Stimulated activated CD4-positive, alpha-beta T cell treated with anti-CD3 and anti-CD28 coated beads, Interleukin-12 subunit alpha, Interleukin-12 subunit beta, amount 100 ng/mL, for 48 hours (primary cell): ENCODE measurements at places on chromosomes 7 and 10.

GRCh38 chr7:151725844-151726651 is 150.9 kb downstream of the PRKAG2 start:
- no peak for DNase-seq

DNA sequence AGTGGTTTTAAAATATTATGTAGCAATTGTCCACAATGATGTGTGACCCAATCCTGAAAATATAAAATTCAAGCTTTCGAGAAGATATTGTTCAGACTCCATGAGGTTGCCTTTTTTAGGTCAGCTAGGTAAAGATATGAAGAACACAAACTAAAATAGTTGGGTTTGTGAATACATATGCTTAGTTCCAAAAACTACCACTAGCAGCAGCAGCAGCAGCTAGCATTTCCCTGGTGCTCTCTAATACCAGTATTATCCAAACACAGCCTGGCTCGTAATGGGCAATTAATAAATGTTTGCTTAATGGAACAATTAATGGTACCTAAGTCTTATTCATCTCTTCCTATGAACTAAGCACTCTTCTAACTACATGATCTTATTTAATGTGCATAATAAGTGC is 362.5 kb downstream of the MALRD1 start:
- no peak for DNase-seq

- no peak for DNase-seq
These were observed 2.4 kb upstream of the KLF14 start for GRCh38 chr7:130736298-130736900.

- DNase-seq = no peak
These were observed 509.4 kb downstream of the PTPRN2 start for GRCh38 chr7:158077934-158078910.

GRCh38 chr10:112404617-112405016 is 30.7 kb downstream of the ACSL5 start:
- no peak for DNase-seq

GRCh38 chr7:150372271-150373048 is 3.8 kb downstream of the REPIN1 start:
- no peak for DNase-seq

GRCh38 chr10:30184397-30185033 is 125.1 kb upstream of the JCAD start:
- DNase-seq = no peak

GRCh38 chr7:27083646-27084045 is 12.2 kb downstream of the HOXA1 start:
- no peak for DNase-seq

GRCh38 chr7:144445590-144445989 is 42.1 kb upstream of the NOBOX start:
- no peak for DNase-seq

DNA sequence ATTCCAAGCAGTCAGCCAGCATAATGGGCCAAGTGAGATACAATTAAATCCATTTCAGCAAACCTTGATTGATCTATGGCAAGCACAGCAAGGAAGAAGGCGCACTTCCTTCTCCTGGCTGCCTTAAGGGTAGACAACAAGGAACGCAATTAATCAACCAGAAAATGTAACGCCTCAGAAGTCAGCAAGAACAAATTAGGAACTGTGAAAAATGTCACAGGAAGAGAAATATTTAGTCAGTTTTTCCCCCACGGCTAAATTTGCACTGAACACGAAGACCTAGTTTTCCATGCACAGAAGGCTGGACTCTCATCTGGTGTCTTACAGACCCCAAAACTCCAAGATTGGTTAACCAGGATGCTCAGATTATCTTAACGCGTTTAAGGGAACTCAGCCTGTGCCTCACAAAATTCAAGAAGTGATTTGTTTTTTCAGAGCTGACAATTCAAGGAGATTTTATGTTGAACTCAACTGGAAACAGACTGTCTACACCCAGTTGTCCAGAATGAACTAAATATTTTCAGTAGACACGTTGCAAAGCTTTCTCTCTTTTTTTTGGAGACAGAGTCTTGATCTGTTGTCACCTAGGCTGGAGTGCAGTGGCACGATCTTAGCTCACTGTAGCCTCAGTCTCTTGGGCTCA is 14.2 kb downstream of the SNX8 start:
- no peak for DNase-seq

GRCh38 chr7:114919587-114919986 is 2.3 kb upstream of the MDFIC start:
- no peak for DNase-seq

DNA sequence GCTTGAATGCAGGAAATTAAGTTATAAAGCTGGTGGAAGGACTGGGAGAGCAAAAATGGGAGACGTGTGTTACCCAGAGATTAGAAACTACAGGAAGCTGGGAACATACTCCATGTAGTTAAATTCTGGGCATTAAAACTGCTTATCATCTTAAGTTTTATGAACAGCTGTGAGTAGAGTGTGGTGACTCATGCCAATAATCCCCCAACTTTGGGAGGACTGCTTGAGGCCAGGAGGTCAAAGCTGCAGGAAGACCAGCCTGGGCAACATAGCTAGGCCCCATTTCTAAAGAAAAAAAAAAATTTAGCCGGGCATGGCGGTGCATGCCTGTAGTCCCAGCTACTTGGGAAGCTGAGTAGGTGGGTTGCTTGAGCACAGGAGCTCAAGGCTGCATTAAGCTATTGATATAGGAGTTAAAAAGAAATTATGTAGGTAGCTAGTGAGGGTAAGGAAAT is 56.2 kb upstream of the SEPHS1 start:
- DNase-seq = no peak

GRCh38 chr7:9776900-9777299 is 1196.8 kb upstream of the PHF14 start:
- no peak for DNase-seq

GRCh38 chr10:5915451-5915850 is 25.4 kb downstream of the FBH1 start:
- DNase-seq = no peak

DNA sequence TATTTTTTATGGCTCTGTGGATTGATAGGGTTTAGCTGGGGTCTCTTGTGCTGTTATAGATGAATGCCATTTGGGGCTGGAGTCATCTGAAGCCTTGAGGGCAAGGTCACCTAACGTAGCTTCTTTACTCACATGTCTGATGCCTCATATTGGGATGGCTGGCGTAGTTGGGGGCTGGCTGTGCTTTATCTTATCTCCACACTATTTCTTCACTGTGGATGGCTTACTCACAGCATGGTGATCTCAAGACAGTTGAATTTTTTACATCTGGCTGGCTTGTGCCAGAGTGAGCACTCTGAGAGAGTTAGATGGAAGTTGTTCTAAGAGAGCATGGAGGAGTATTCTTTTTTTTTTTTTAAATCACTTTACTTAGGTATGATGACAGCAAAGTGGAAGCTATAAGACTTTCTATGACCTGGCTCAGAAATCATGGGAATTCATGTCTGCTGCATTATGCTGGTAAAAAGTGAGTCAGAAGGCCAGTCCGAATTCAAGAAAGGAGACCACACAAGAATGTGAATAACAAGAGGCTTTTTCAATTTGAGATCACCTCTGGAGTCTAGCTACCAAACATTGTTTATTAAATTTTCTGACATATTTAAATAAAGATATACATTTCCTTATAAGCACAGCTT is 252.4 kb upstream of the TPK1 start:
- no peak for DNase-seq

DNA sequence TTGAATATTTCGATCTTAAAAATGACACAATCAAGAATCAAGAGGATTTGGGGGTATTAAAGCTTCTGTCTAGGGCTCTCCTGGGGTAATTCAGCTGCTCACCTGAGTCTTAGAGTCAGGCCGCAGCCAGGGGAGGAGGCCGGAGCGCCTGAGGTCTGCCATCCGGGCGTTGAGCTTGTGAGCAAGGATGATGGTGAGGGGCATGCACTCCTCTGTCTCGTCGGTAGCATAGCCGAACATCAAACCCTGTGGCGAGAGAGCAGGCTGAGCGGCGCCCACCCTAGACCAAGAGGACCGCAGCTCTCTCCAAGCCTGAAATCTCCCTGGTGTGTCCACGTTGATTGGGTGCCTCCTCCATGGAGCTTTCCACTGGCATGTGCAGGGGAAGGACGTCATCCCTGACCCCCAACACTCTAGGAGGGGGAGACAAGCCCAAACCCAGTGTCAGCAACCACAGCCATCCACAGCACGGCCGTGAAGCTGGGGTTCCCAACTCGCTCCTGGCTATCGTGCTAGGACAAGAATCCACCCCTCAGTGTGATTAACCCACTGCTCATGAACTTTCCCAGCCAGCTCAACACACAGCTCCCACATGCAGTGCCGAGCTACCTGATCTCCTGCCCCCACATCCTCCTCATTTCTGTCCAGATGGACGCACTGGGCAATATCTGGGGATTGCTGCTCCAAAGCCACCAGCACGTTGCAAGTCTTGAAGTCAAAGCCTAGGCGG is 9.2 kb downstream of the MAT1A start:
- no peak for DNase-seq

- no peak for DNase-seq
These were observed 961 bp downstream of the SCRN1 start for GRCh38 chr7:29988424-29989256.

- DNase-seq = no peak
These were observed 162.9 kb downstream of the ZNF33B start for GRCh38 chr10:42475168-42476098.

GRCh38 chr10:124824507-124824906 is 22.9 kb downstream of the ABRAXAS2 start:
- no peak for DNase-seq

DNA sequence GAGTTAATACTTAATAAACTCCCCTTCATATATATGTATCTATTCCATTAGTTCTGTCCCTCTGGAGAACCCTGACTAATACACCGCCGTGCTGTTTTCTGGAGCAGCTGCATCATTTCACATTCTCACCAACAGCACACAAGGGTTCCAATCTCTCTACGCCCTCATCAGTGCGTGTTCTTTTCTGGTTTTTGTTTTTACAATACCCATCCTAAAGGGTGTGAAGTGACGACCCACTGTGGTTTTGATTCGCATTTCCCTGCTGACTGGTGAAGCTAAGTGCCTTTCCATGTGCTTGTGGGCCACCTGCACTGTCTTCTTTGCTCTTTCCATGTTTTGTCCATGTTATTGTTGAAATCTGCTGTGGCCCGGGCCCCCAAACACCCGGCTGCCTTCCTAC is 11.0 kb upstream of the INSIG1 start:
- no peak for DNase-seq

- no peak for DNase-seq
These were observed 208.7 kb downstream of the DOCK4 start for GRCh38 chr7:111997546-111997945.

GRCh38 chr10:17038627-17039026 is 91.0 kb downstream of the CUBN start:
- DNase-seq = no peak

DNA sequence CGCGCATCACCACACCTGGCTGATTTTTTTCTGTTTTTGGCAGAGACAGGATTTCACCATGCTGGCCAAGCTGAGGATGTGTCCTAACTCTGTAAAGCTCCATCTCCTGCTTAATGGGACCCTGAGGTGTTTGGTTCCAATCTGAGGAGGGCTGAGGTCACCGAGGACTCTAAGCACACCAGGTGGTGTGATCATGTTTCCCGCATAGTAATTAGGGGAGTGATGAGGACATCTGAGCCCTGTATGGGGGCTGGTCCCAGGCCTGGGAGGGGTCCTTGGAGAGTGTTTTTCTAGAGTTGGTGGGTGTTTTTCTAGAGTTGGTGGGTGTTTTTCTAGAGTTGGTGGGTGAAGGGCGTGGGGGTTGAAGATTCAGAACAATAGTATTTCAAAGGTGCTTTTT is 3.0 kb upstream of the ABHD11 start:
- no peak for DNase-seq

DNA sequence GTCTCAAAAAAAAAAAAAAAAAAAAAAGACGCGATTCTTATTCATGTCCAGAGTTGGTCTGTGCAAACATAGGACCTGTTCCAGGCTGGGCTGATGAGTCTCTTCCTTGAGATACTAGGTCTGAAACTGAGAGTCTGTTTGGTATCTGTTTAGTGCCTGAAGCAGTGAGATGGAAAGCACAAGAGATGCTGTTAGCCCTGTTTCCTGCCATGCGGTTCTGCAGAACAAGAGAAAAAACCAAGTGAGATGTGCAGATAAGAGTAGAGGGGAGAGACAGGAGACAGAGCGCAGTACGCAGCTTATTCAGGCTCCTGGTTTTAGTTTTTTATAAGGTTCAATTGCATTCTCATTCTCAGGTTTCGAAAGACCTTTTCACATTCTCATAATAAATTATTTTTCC is 85.8 kb upstream of the PRKCQ start:
- DNase-seq = peak; percentile 45

DNA sequence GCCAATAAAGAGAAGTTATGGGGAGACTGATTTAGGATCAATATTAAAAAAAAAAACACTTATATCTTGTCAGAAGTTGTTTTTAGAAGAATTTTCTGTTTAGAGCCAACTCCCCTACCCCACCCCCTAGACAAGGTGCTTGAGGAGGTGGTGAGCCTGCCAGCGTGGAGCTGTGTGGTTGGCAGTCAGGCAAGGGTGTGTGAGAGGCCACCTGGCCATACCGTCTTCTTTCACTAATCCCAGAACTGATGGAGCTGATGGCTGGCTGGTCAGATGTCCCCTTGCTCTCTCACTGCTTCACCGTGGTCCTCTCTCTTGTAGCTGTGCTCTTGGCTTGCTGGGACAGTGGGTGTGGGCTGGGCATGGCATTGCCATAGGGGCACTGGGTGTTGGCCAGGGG is 34.3 kb downstream of the NACAD start:
- DNase-seq = no peak

DNA sequence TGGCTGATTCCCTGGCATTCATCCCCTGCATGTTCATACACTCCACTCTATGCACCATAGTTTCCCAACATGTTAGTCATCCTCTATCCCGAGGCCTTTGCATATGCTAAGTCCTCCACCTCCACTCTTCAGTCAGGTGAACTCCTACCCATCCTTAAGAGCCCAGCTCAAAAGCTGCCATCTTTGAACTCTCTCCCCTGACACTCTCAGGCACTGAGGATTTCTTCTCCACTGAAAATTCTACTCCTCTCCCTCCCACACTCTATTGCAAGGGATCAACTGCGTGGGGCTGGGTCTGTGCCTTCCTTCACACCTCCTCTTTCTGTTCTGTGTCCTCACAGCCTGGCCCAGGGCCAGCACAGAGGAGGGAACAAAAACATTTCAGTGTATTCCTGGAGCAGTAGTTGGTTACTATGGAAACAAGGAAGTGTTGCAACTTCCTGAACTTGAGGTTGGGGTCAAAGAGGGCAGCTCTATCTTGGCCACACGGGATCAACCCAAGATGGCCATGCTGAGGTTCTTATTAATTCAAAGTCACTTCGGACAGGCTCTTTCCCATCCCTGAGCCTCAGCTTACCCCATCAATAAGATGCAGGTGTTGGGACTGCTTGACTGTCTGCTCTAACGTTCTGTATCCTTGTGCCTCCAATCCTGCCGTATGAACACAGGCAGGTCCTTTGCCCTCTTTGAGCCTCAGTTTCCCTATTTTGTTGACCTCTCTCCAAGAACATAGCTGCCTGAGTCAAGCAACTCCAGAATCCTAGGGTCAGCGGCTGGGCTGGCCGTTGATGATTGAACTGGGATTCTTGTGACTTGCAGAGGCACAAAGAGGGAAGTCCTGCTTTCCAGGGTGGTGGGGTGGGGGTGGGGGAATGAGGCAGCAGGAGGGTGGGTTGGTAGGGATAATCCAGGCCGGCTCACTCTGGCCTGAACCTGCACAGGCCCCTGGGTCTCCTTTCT is 15.5 kb downstream of the ZMIZ1 start:
- peak; percentile 3 for DNase-seq

- no peak for DNase-seq
These were observed 629.0 kb upstream of the PFKP start for GRCh38 chr10:2438248-2438939.
